ENCODE measurements at places on chromosomes 5 and 9.

GRCh38 chr5:54721116-54721515 is 203.6 kb downstream of the SNX18 start:
- DNase-seq = no peak

- no peak for DNase-seq
Observed at GRCh38 chr9:70883056-70883455, 238.4 kb downstream of the TRPM3 start.

DNA sequence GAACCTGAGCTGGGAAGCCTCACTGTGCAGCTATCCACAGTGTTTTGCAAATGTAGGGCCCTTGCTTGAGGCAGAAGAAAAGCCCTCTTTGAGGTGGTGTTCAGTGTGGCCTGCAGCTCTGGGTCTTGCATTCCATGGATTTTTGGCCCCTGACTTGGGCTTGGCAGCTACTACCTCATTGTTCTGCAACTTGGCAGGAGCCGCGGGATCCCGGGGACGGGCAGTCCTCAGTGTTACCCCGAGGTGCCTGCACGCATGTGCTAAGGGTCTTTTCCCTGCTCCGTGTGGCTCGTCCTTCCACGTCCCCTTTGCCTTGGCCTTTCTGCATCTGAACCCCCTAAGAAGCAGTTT is 39.8 kb downstream of the NEK6 start:
- no peak for DNase-seq

- DNase-seq = no peak
Observed at GRCh38 chr9:104984121-104984520, 56.2 kb upstream of the ABCA1 start.

DNA sequence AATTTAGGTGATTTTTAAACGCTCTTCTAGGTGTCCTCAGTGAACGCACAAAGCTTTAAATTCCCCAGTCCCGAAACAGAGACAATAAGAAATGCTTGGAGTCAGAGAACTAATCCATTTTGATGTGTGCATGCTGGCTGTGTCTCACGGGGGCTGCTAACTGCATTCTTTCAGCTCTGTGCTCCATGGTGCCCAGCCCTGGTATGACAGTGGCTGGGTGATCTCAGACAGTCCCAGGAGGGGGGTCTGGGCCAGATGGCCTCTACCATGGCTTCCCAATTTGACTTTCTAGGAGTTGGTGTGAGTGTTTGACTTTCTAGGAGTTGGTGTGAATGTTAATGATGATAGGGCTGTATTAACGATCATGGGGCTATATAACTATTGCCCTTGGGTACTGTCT is 12.1 kb downstream of the OLFM1 start:
- DNase-seq = no peak

DNA sequence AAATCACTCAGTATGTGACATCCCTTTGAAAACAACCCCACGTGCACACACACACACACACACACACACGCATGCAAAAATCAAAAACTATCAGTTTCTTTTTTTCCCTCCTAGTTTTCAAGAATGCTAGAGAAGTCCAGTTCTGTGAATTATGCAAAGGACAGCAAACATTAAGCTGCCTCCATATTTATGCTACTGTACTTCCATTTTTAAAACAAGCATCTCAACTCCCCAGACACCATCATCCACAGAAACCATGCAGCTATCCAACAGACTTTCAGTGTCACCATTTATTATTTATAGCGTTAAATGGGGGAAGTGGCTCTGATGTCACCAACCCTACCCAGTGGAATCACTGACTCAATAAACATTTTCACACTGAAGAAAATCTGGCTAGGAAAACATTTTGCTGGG is 1.6 kb downstream of the FBXW11 start:
- DNase-seq = no peak

- DNase-seq = no peak
Observed at GRCh38 chr9:121484651-121485446, 14.8 kb downstream of the GGTA1 start.

- DNase-seq = no peak
Observed at GRCh38 chr5:33973271-33973670, 11.2 kb downstream of the SLC45A2 start.

GRCh38 chr5:10620346-10620745 is 56.5 kb downstream of the ANKRD33B start:
- no peak for DNase-seq

- no peak for DNase-seq
Observed at GRCh38 chr9:123339666-123340510, 16.1 kb upstream of the CRB2 start.

DNA sequence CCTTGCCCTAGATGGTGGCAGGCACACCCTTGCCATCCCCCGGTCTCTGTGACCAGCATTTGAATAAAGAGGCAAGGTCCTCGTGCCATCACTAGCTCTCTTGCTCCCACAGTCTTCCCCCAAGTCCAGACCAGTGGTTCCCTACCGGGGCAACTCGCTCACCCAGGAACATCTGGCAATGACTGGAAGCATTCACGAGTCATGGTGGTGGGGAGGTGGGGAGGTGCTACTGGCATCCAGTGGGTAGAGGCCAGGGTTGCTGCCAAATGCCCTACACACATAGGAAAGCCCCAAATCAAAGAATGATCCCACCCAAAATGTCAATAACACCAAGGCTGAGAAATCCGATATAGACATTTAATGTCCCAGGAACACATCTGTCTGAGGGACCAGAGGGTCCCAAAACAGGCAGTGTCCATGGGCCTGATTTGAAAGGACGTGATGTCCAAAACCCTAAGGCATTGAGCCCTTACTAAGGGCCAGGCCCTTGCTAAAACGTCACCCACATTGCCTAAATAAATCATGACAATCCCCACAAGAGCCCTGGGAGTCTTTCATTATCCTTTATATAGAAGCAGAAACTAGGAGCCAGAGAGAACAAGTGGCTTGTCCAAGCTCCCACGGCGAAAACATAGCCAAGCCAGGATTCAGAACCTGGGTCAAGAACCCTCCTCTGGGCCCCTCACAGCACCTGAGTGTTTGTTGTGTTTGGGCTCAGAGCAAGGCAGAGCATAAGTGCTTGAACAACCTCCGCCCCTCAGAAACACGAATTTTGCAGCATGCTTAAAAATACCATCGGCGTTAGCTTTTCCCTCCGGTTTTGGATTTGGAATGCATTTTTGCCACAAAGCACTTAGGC is 119.3 kb upstream of the WWC1 start:
- DNase-seq = no peak

DNA sequence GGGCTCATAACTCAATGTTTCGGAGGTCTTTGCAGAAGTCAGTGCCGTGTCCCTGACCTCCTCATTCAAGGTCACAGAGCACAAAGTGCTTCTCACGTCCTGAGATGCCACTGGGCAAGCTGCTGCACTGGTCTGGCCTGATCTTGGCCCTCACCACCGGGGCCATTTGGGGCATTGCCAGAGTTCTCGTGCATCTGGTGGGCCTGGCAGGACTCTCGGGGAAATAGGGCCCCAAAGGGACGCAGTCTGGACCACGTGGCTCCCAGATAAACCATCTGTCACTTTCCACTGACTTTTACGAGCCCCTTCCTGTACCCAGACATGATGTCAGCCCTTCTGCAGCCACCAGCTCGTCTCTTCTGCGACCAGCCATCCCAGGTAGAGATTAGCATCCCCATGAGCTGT is 54.8 kb downstream of the HRH2 start:
- no peak for DNase-seq

DNA sequence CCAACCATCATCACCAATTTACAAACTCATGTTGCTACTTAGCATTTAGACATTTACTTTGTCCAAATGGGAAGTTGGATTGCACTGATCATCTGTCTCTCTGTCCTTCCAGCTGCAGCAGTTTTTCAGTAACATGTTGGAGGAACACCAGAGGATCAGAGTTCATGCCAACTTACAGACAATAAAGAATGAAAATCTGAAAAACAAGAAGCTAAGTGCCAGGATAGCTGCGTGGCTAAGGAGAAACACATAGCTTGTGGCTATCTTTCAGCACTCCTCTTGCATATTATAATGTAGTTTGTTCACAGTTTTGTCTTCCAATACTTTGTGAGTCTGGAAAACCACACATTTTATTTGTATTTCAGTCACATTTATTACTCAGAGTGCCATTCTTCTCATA is 6.4 kb upstream of the ARL14EPL start:
- no peak for DNase-seq

DNA sequence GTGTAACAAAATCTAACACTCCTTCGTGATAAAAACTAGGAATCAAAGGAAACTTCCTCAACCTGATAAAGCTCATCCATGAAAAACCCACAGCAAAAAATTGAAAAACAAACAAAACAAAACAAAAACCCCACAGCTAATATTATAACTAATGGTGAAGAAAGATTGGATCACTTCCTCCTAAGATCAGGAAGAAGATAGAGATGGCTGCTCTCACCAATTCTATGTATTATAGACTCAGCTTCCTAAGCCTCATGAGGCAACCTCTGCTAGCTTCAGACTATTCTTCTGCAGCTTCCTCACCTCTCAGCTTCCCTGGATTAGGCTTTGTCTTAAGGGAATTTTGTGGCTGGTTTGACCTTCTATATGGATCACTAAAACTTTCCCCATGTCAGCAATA is 40.1 kb downstream of the PHAX start:
- DNase-seq = no peak

Data from stimulated activated CD8-positive, alpha-beta memory T cell treated with anti-CD3 and anti-CD28 coated beads, Interleukin-2, amount 100 ng/mL, for 1 hour (primary cell).